ENCODE measurements at places on chromosomes 16 and 17. TPM values are rescaled to one million over a fixed set of nuclear protein-coding genes. Genes with fewer than 3 reads are reported as not detected.

The RAB26 gene
- 0.24 TPM for total RNA-seq

The DOC2A gene
- total RNA-seq, result 0.80 TPM

The TBC1D3E gene
- not detected for total RNA-seq

The SLC38A8 gene
- not detected for total RNA-seq

DNA sequence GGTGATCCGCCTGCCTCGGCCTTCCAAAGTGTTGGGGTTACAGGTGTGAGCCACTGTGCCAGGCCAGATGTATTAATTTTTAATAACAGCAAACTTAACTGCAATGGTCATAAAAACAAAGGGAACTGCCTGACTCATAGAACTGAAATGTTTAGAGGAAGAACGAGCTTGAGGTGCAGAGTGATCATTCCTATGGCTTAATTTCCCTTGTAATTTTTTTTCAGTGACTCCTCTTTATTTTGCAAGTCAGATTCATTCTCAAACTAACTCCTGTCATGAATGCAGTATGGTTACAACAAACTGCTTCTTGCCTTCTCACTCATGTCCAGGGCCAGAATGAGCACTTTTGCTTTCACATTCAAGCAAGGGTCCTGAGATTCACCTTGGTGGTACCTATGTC lies 231.3 kb downstream of the HAPSTR1 start:
- DNase-seq, result no peak

GRCh38 chr17:65287040-65287439 lies 149.9 kb downstream of the RGS9 start:
- no peak for DNase-seq

GRCh38 chr16:22252317-22252716 lies 44.9 kb upstream of the POLR3E start:
- DNase-seq, result no peak

DNA sequence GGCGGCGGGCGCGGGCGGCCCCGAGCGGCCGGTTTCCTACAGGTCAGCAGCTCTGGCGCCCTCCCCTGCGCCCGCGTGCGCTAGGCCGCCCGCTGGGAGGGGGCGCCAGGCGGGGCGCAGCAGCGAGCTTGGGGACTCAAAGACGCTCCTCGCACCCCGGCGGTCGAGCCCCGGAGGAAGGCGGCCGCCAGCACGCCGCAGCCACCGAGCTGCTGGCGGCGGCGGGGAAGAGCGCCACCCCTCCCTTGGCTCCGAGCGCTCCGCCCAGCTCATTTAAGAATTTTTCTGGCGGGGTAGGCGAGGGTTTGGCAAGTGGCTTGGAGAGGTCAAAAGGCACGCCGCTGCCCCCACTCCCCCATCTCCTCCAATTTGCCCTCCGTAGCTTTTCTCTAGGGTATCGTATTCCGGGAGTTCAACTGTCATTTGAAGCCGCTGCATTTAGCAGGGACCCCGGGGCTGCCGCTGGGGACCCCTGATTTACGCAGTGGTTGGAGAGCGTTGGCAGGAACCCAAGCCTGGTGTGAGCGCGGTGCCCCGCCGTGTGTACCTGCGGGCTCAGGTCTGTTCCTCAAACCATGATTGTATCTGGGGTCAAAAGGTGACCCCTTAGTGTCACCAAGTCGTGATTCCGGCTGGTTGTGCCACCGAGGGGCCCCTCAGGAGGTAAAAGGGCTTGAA lies 59.5 kb upstream of the GSE1 start:
- DNase-seq, result peak; percentile 41
